ENCODE measurements at places on chromosomes 16 and 17. TPM values are rescaled to one million over a fixed set of nuclear protein-coding genes. Genes with fewer than 3 reads are reported as not detected.

Gene FBXL20
- total RNA-seq: 6.2 TPM

Gene TMEM94
- total RNA-seq: 48.6 TPM

Gene TBC1D3B
- 3.2 TPM for total RNA-seq

Gene CLEC18C
- total RNA-seq: not detected
